ENCODE measurements at places on chromosomes 2 and 18.

GRCh38 chr2:238242731-238243495, 3.1 kb upstream of the HES6 start:
- no peak for DNase-seq

GRCh38 chr2:14745288-14746076, 113.0 kb downstream of the LRATD1 start:
- no peak for DNase-seq

GRCh38 chr2:175002547-175003274, 2.5 kb downstream of the CHN1 start:
- DNase-seq, result no peak

GRCh38 chr2:133342286-133343017, 225.8 kb downstream of the NCKAP5 start:
- no peak for DNase-seq

- DNase-seq, result no peak
Measured at GRCh38 chr2:14712111-14712510, 79.6 kb downstream of the LRATD1 start.

GRCh38 chr2:88011011-88011410, 5.3 kb downstream of the RNU2-63P start:
- DNase-seq, result no peak

GRCh38 chr2:199446996-199447576, 10.7 kb downstream of the SATB2 start:
- DNase-seq, result no peak

DNA sequence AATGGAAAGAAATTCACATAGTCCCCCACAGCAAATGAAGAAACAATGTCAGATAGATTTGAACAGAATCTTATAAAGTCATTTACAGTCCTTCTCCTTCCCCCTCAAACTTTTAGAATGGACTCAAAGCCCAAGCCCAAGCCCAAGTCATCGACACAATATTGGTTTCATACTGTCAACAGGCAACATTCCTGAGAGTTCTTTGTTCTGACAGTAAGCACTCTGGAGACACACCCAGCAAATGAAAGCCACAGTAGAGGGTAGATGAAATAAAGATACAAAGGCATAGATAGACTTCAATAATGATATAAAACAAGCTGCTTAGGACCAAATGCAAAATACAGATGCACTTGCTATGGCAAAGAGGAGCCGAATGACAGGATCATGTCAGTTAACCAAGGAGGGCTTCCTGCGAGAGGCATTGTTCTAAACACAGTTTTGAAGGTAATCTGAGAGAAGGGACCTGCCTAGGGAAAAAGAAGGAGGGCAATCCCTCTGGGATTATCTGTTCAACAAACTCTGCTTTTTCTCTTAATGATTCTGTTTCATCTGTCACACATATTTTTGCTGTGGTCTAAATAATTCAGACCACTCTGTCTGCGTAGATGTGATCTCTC, 97.1 kb upstream of the MAP4K3 start:
- no peak for DNase-seq

DNA sequence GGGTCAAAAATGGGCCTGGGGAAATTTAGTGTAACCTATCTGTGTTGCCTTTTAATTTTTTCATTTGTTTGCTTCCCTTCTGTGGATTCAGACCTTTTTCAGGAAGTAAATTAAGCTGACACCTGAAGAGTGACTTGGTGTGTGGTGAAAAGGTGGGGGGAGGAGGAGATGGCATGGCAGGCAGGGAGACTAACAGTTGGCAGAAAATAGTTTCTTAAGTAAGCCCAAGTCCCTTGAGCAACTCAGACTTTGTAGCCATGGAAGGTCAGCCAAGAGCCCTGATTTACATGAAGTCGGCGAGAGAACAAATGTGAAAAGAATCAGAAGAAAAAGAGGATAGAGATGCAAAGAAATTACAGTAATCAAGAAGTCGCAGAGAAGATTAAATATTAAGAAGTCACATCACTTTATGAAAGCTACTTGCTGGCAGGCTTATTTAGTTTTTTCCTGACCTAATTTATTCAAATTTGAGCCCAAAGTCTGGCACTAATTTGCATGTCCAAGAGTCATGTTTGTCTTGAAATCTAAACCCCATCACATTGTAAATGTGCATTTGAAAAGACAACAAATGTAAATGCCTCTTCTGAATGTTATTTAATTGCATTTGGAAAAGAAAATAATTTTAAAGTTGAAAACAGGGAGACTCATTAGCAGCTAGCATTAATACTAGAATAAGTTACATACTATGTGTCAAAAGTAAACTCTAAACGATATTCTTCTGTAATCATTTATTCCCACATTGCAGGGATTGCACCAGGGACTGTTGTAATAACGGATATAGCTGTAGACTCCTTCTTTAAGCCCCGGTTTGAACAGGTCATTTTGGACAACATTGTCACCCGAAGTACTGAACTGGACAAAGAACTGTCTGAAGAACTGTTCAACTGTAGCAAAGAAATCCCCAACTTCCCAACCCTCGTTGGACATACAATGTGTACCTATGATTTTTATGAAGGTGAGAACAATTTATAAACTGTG, 19.3 kb downstream of the UPP2 start:
- no peak for DNase-seq

GRCh38 chr2:189960346-189960745, 102.2 kb downstream of the MSTN start:
- DNase-seq, result no peak

- DNase-seq, result no peak
Measured at GRCh38 chr2:102664471-102664909, 45.1 kb downstream of the SLC9A2 start.

GRCh38 chr2:69181806-69182427, 168.9 kb downstream of the ANTXR1 start:
- no peak for DNase-seq

GRCh38 chr2:190477661-190478454, 56.7 kb downstream of the NEMP2 start:
- DNase-seq, result peak; percentile 87

DNA sequence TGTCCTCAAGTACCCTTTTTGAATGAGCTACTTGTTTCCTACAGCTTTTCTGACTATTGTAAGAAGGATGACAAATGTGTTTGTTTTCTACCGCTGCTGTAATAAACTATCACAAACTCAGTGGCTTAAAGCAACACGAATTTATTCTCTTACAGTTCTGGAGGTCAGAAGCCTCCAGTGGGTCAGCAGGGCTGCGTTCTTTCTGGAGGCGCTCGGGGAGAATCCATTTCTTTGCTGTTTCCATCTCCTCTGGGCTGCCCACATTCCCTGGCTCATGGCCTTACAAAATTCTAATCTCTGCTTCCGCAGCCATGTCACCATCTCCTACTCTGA, 128.5 kb downstream of the SPP2 start:
- DNase-seq, result no peak

DNA sequence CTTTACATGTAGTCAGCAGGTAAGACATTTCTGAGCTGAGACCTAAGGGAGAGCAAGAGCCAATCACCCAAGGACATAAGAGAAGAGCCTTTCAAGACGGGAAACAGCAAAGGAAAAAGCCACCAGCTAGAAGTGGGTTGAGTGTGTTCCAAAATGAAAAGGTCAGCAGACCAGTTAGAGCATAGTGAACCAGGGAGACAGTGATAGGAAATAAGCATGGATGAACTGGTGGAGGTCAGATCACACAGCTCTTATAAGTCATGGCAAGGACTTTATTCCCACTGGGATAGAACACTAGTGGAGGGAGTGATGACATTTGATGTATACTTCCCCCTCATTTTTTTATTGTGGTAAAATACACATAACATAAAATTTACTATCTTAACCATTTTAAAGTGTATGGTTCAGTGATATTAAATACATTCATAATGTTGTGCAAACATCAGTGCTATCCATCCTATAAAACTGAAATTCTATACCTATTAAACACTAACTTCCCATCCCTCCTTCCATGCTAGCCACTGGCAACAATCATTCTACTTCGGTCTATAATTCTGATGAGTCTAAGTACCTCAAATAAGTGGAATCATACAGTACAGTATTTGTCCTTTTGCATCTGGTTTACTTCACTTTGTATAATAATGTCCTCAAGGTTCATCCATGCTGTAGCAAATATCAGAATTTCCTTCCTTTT, 155.8 kb upstream of the WDSUB1 start:
- no peak for DNase-seq

GRCh38 chr2:178522950-178523595, 42.8 kb downstream of the PLEKHA3 start:
- DNase-seq, result peak; percentile 68

DNA sequence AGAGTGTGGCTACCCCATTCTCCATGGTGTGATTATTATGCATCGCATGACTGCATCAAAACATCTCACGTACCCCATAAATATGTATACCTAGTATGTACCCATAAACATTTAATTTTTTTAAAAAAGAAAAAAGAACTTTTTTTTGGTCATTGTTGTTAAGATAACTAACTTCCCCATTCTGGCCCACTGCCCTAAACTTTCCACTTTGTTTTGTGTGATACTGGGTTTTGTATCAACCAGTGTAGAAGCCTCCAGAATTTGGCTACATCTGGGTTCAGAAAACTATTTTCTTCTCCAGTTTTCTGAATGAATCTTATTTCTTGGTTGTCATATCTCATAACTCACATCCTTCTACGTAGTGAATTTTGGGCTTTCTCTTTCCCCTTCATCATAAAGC, 62.3 kb upstream of the NABP1 start:
- no peak for DNase-seq

DNA sequence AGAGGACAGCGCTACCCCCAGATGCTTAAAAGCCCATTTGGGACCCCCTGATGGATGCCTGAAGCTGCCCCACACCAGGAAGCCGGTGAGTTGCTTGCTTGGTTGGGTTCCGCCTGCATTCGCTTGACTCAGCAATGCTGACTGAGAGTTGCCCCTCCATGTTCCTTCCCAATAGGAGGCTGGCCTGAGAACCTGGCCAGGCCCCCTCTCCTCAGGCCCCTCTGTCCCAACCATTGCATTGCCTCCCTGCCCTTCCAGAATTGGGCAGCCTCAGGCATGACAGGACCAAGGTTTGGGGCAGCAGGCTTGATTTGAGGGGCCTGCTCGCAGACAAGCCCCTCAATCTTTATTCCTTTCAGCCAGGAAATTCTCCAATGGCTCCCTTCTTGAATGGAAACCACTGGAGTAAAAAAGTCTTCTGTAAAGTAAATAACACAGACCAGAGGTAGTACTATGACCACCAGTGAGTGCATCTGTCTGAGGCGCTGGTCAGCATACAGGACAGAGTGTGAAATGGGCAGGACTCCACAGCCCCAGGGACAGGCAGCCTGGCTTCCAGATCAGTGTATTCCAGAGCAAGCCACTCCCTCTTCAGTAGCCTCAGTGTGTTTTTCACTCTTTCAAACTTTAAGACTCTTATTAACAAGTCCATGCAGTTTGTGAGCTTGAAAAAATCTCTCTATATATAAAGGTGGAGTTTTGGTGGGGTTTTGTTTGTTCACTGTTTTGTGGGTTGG, 104.7 kb downstream of the C1QL2 start:
- DNase-seq, result no peak

- no peak for DNase-seq
Measured at GRCh38 chr2:26035090-26035743, 1.3 kb downstream of the RAB10 start.

Measured in posterior cingulate gyrus (tissue), 11 donors.